Activated T-cell treated with anti-CD3 and anti-CD28 coated beads for 1 hour (primary cell): ENCODE measurements at places on chromosomes 2 and 18.

DNA sequence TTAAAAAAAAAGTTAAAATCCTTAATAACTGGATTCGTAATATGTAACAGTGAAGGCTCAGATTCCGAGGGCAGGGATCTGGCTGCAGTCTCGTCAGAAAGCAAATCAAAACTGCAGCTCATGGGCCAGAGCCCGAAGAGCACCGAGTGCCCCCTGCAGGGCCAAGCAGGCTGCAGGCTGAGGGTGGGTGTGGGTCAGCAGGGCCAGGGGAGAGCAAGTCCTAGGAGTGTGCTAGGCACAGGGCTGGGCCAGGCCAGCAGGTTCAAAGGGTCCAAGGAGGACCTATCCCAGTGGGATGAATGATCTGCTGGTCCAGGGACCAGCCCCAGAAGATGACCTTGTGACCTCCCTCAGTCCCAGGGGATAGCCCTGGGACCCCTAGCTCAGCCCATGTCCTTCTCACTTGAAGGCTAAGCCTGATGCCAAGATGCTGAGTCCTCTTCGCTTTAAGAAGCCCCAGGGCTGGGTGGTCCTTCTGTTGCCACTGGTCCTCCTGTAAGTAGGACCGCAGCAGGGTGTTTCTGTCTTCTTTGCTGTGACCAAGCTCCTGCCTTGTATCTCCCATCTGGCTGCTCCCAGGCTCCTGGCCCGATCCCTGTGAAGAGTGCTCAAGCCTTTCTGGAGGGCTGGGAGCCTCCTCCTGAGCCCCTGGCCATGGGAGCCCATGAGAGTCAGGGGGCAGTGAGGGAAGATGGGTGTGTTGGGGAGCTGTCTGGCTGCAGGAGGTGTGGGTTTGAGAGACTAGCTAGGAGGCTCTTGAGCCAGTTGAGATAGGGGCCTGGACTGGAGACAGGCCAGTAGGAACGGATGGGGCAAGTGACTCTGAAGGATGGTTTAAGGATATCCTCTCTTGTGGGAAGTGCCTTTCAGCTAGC is 150.7 kb downstream of the DYSF start:
- DNase-seq, result no peak

DNA sequence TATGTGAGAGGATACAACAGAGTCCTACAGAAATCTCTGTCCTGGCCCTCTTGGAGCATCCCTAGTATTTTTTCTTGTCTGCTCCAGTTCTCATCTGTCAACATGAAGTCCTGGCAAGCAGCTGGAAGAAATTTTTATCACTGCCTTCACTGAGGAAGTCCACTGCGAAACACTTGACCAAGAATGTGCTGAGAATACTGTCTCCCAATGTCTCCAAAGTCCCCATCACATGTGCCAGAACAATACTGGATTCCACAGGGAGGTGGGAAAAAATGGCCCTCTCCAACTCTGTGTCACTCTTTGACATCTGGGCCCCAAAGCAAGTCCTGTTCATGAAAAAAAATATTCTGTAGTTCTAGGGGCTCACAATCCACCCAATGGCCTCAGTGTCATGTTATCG is 32.8 kb upstream of the PGAP1 start:
- no peak for DNase-seq

- DNase-seq, result no peak
These were observed 403 bp upstream of the CLUL1 start for GRCh38 chr18:596288-596881.

- DNase-seq, result no peak
These were observed 85.8 kb downstream of the PLCL1 start for GRCh38 chr2:197890168-197890567.
